ENCODE measurements at places on chromosomes 5 and 9.

- no peak for DNase-seq
Observed at GRCh38 chr9:136505406-136506403, 22.9 kb upstream of the SEC16A start.

DNA sequence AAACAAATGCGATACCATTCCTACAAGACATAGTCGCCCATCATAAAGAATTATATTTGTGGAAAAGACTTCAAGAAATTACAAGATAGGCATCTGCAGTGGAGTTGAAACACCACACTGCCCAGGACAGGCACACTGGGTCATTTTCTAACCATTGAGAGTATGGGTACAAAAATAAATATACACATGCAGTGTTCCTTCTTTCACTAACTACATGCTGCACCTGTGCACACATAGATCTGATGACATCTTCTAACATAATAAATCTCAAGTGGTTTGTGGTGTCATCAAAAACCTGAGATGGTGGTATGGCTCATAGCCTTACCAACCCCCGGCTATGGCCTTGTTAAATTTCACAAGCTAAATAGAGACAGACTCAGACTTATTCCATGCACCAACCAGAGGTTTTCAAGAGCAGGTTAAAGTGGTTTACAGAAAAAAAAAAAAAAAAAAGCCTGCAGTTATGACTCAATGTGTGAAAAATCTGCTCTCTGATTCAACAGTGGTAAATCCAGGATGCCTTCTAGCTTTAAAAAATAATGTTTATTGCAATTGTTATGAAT, 12.4 kb upstream of the NFIB start:
- DNase-seq, result no peak

DNA sequence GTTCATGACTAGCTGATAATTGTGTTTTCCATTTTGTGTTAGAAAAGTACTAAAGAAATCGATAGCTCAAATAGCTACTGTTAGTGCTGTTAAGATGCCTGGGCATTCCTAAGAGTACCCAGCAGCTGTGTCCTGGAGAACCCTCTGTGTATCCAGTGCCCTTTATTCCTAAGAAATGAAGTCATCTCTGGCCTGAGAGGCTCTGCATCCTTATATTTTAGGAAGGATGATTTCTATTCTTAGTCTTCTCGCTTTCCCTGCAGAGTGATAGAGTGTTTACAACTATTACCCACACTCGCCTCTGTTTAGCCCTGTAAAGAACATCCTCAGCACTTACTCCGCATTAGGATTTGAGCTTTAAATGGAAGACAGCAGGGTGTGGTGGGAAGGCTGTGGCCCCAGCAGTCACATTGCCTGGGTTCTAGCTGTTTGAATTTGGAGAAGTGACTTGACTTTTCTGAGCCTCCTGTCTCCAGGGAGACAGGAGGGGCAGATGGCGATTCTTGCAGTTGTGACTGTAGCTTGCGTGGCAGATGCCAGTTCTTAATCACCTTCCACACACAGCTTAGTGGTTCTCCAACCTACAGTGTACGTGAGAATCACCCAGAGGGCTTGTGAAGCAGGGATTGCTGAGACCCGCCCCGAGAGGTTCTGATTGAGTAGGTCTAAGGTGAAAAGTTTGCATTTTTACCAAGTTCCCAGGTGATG, 177.2 kb upstream of the PITX1 start:
- no peak for DNase-seq

DNA sequence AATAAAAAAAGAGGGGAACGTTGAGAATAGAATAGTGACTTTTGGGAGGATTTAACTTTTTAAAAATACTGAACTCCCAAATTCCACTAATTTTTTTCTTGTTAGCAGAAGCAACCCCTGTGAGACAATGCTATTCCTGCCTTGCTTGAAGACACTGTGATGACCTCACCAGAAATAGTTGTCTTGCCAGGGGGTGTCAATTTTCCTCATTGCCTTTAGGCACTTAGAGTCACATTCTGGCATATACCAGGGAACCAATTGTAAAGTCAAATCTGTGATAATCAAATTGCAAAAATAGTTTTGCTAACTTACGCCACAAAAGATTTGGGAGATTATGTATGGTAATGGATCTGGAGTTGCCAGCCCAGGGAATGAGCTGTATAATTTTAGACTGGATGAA, 42.8 kb upstream of the RPS23 start:
- DNase-seq, result no peak

GRCh38 chr9:90508940-90509339, 133.7 kb downstream of the DIRAS2 start:
- DNase-seq, result no peak

DNA sequence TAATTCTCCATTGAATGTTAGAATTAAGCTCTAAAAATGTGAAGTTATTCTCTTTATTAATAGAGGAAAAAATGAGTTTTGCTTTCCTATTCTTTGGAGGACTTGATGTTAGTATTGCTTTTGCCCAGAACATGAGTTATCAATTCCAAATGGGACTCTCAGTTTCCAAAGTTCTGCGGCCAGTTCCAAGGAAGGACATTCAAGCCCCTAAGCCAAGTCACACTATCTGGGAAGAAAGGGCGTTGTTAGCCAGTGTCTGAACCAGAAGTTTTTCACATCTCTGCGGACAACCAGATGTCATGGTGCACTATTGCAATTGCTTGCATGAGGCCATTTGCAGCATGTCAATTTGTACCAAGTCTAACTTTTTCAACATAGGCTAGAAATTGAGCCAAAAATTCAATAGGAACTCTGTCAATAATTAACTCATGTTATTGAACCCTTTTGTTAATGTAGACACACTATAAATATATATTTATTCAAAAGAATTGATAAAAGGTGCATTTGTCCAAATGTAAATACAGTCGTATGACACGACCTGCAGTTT, 183.3 kb upstream of the PIK3R1 start:
- DNase-seq, result no peak

DNA sequence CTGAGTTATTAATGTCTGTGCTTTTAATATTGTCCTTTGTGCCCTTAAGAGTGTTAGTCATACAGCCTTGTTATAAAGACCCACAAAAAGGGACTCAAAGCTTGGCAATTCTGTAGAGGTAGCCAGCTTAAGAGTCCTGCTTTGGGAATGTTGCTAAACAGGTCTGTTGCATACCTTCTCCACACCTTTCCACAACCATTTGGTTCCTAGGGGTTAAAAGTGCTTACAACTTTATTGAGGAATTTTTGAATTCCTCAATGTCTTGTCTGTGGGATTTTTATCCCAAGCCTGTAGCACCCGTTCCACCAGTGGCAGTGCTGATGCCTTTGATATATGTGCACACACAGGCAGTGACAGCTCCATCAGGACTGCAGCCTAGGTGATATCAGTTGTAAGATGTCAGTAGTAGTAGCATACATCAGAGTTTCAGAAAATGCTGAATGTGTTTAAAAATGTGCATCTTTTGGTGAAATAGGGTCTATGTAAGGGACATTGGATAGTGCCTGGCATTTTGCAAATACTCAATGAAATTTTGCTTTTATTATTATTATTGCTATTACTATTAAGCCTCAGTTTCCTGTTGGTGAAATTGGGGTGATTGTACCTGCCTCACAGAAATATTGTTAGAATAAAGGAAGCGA, 68.5 kb downstream of the WWC1 start:
- no peak for DNase-seq

DNA sequence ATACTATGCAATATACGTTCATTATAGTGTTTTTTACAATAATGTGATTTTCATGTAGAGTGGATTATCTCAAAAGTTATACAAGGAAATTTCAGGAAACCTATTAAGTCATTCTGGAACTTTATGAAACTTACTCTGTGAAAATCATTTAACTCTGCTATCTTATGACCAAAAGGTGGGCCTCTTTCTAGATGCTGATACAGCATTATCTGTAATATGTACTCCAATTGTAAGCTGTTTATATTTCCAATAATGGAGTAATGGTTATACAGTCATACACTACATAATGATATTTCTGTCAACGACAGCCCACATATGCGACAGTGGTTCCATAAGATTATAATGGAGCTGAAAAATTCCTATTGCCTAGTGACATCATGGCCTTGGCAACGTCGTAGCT, 18.8 kb upstream of the PCSK5 start:
- DNase-seq, result no peak

- peak; percentile 66 for DNase-seq
Observed at GRCh38 chr9:78035383-78035993, 3.9 kb upstream of the GNAQ start.

DNA sequence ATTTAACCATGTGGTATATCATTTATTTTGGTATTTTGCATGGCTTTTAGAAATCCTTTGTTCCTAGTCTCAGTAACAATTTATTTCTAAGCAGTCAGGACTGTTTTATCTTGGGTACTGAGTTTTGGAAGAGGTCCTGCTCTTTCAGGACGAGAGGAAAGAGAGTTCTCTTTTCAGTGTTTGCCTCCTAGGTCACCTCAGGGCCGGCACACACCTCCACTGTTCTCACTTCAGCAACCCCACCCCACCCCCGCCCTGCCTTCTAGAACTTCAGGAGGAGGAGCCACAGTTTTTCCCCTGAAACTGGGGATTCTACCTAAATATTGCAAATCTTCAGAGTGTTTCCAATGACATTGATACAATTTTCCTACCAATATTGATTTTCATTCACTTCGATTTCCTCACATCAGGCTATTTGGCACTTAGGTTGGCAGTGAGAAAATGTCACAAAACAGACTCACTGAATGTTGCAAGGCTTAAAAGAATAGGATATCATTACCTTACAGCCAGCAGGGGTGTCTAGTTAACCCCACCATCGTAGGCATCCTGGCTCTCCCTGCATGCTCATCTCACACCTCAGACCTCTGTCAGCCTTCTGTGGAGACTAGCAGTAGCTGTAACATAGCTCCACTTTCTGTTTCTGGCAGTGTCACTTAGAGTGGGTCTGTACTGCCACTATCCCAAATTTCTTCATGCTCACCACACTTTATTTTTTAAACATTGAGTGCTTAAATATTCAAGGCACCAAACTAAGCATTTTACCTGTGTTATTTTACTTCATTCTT, 5.4 kb downstream of the IGIP start:
- DNase-seq, result no peak

- no peak for DNase-seq
Observed at GRCh38 chr5:111755942-111756381, 1.0 kb downstream of the NREP start.

DNA sequence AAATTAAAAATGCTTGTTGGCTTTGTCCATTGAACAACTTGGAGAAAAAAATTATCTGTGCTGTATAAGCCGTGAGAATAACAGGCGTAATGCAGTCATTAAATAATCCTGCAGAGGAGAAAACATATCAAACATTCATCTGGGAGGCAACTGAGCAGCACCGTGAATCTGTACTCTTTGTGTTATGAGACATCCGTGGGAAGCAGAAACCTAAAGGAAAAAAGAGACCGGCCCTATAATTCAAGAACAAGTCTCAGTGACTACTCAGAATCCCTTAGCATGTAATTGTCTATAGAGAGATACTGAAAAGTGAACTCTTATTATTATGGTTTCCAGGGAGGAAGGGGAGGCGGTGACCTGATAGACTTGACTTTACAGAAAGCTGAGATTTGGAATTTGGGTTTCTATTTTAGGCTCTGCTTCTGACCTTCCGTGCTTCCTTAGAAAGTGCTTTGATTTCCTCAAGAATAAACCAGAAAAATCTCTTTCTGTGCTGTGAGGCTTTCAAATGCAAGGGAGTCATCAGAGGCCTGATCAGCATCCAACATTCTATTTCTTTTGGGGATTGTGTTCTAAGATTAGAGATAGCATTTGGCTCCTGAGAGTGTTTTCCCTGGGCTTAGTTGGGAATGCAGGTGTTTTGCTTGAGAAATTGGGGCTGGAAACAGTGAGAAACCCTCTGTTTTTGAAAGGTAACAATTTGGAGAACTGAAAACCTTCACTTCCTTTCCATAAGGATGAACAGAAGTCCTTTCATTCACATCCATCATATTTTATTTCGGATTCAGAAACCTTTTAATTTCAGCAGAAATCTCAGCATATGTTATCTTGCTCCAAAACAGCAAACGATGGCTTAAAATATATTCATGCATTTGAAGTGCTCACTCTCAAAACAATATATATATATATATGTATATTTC, 296.7 kb downstream of the CSNK1G3 start:
- no peak for DNase-seq

DNA sequence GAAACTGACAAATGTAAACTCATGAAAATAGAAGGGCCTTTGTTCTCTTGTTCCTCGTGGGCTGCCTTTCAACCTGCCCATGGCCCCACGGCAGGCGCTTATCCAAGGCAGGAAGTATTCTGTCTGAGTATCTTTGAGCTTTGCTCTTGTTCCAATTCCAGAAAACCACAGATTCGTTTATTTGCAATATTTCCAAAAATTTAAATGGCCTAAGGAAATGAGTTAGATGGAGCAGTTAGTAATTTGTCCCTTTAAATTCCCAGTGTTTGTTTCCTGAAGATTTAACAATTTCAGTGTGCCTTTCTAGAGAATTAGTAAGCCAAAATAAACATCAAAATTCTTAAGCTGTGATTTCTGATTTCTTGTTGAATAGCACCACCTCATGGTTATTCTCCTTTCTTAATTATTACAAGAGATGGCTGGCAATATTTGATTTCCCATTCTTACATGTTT, 299.4 kb upstream of the RASA1 start:
- no peak for DNase-seq

GRCh38 chr5:157596487-157596886, 20.9 kb upstream of the ADAM19 start:
- DNase-seq, result peak; percentile 46

DNA sequence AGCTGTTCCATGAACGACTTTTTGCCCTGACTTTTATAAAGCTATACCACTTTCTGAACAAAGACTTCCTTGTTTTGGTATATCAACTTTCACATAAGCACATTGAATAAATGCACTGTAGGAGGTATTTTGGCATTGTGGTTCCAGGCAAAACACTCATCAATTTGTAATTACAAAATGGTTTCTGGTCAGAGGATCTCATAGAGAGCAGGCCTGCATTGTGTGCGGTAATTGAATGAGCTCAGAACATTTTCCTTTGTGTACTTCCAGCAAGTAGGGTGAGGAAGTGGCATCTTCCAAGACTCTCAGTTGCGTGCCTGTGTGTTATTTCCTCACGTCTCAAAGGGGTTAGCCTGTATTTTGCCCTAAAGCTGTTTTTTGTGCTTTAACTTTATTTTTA, 89.2 kb downstream of the PDE6A start:
- no peak for DNase-seq

DNA sequence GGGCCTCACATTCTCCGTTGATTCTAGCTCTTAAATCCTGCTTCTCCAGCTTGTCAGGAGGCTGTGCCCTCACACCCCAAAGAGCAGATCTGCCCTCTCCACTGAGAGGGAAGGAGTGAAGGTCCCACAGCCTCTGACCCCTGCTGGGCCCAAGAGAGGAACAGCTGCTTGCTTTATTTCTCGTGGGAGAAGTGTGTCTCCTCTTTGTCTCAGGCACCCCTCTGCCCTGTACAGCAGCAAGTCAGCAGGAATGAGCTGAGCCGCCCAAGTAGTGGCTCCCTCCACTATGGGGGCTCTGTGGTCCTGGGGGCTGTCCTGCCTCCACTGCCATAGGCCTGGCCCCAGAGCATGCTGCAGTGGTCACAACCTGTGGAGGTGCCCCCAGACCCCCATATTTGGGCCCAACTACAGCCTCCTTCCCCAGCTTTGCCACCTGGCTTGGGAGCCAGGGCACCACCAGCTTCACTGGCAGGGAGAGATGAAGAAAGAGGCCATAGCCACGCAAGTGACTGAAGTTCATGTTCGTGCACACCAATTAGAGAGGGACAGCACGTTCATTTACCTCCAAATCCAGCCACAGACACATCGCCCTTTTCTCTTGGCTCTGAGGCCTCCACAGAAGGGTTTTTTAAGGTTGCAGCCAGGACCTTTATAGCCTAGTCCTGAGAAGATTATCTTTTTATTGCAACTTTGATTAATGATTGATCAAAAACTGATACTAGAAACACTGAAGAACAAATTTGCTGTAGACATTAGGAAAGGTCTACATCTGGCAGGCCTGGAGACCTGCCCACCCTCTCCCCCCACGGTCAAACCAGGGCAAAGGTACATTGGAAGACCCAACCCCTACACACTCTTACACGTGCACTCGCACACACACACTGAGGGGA, 27.5 kb downstream of the IRF1 start:
- no peak for DNase-seq

Data from stimulated activated CD4-positive, alpha-beta T cell treated with anti-CD3 and anti-CD28 coated beads, Interleukin-12 subunit alpha, Interleukin-12 subunit beta, amount 100 ng/mL, for 48 hours (primary cell).